Muscle of leg (tissue), 16 donors: ENCODE measurements at places on chromosomes 1 and 21. TPM values are rescaled to one million over a fixed set of nuclear protein-coding genes. Genes with fewer than 3 reads are reported as not detected.

GRCh38 chr1:187157115-187157514, 328.4 kb downstream of the PLA2G4A start:
- H3K36me3 ChIP-seq, result no peaks in the 10 kb centered on the region
- H3K4me3 ChIP-seq, result no peak overlapping the region
- H3K27me3 ChIP-seq, result no peaks in the 10 kb centered on the region
- no peak overlapping the region for H3K27ac ChIP-seq
- no peak for DNase-seq
- H3K4me1 ChIP-seq, result no peaks in the 10 kb centered on the region

E2F2 gene
- polyA plus RNA-seq, result 4.2 TPM

- H3K27ac ChIP-seq, result no peak overlapping the region
- peaks cover 26% of the 10 kb centered on the region for H3K4me1 ChIP-seq
- no peak for DNase-seq
- H3K36me3 ChIP-seq, result peaks cover 32% of the 10 kb centered on the region
Measured at GRCh38 chr1:228363686-228364067, 43.0 kb downstream of the TRIM11 start.

- no peak overlapping the region for H3K27ac ChIP-seq
- peaks cover 2% of the 10 kb centered on the region for H3K4me1 ChIP-seq
- H3K27me3 ChIP-seq, result no peaks in the 10 kb centered on the region
- H3K36me3 ChIP-seq, result no peaks in the 10 kb centered on the region
Measured at GRCh38 chr21:39553331-39553730, 59.4 kb upstream of the B3GALT5 start.

DYRK1A gene
- polyA plus RNA-seq, result 48.2 TPM

DNA sequence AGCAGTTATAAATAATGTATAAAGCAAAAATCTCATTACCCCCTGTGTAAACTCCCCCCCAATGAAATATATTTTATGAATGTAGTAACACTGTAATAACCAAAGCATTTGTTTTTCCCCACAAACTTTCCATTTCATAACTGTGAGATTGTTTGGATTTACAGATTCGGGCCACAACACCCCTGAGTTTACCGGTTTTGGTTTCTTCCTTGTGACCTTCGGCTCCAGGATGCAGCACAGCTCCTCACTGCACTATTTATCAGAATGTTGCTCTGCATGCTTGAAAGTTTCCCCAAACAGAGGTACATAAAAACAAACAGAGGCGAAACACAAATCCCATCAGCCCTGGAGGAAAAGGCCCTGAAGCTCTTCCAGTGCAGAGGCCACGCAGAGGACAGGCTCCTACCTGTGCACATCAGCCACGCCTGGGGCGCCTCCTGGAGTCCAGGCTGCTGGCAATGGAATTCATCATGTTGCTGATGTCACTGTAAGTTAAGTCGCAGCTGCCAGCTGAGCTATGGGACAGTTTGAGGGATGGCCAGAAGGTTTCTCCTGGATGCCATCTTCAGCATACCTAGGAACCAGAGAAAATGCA, 122.0 kb downstream of the LMO4 start:
- H3K4me3 ChIP-seq, result no peak overlapping the region
- H3K27ac ChIP-seq, result no peak overlapping the region
- DNase-seq, result no peak

GRCh38 chr1:95278173-95279006, 44.4 kb downstream of the RWDD3 start:
- no peak for DNase-seq
- H3K4me1 ChIP-seq, result no peaks in the 10 kb centered on the region
- no peak overlapping the region for H3K4me3 ChIP-seq
- no peak overlapping the region for H3K27ac ChIP-seq
- no peaks in the 10 kb centered on the region for H3K27me3 ChIP-seq
- no peaks in the 10 kb centered on the region for H3K36me3 ChIP-seq

- DNase-seq, result no peak
- peaks cover 19% of the 10 kb centered on the region for H3K4me1 ChIP-seq
- H3K27ac ChIP-seq, result no peak overlapping the region
- H3K4me3 ChIP-seq, result no peak overlapping the region
Measured at GRCh38 chr1:234745276-234745675, 135.3 kb upstream of the IRF2BP2 start.

CACNA1S gene
- 46.6 TPM for polyA plus RNA-seq

DNA sequence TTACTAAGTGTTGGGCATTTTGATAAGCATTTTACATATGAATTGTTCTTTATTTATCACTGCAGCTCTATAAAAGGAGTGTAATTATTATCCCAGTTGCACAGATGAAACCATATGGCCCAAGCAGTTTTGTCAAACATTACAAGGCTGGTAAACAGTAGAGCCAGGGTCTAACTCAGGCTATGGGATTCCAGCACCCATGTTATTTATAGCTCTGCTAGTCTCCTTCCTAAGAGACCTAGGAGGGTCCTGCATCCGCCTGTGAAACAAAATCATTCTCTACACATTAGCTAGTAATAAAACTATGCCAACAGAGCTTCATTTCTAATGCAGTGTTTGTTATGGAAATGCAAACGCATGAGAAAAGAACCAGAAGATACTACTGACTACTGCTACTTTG, 58.6 kb downstream of the IL23R start:
- no peak overlapping the region for H3K4me3 ChIP-seq
- no peak overlapping the region for H3K27ac ChIP-seq
- H3K36me3 ChIP-seq, result no peaks in the 10 kb centered on the region
- DNase-seq, result no peak
- H3K27me3 ChIP-seq, result no peaks in the 10 kb centered on the region
- no peaks in the 10 kb centered on the region for H3K4me1 ChIP-seq
